ENCODE measurements at places on chromosomes 4 and X.

DNA sequence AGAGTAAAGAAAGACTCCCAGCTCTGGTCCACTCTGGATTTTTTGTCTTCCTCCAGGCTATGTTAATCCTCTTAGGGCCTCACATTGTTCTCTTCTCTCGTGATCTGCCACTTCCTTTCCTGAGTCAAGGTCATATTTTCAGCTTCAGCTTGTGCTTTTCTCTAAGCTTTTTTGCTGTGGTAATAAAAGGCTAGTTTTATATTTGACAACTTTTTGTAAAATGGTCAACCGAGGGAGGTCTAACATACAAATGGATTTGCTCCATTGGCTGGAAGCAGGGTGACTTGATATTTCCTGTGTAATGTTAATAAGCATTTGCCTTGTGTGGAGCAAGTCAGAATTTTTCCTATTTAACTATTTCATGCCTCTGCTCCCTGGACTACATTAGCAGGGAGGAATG, 239.7 kb downstream of the RAB28 start:
- no peak for DNase-seq

DNA sequence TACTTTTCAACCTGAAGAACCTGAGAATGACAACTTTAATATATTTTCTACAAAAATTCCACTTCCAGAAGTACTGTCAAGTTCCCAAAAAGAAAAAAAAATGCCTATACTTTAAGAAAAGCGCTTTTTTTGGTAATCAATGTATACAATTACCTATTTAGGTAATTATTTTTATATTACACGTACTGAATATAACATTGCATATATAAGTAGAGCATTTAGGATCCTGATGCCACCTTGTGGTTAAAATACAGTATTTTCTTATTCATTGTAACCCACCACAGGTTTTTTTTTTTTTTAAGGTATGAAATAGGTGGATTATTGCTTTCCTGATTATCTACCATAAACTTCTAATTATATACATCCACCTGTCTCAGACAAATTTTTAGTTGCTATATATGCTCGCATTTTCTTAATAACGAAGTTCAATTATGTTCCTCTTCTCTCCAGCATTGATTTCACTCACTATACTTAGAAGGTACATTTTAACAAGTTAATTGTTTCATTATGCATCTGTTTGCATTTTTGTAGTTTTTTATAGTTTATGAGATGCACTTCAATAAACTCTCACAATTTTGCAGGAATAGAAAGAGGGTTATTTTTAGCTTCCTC, 5.2 kb downstream of the MAP9 start:
- DNase-seq: no peak

- no peak for DNase-seq
Measured at GRCh38 chrX:13339607-13340006, 19.8 kb upstream of the ATXN3L start.

DNA sequence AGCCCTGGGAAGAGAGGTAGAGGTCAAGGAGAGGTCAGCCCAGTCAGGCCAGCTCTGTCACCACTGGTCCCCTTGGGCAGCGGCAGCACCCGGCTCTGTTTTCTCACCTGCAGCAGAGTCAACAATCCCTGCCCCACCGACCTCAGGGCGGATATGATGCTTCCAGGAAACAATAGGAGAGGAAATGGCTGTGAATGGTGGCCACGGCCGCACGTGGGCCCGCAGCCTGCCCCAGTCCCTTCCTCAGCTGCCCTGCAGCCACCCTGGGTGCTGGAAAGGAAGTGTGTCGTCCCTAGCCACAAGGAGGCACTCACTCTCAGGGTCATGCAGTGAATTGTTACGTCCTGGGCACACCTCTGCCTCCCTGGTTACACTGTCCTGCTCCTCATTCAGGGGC, 92.5 kb upstream of the ENPP6 start:
- DNase-seq: peak; percentile 45

Measured in CD4-positive, alpha-beta T cell treated with Interleukin-6 at 100 ng/mL for 8 hours (primary cell).